ENCODE measurements at places on chromosomes 1 and 21.
A peak's percentile ranks its signal among the peaks of the same experiment; 100 is the strongest.

DNA sequence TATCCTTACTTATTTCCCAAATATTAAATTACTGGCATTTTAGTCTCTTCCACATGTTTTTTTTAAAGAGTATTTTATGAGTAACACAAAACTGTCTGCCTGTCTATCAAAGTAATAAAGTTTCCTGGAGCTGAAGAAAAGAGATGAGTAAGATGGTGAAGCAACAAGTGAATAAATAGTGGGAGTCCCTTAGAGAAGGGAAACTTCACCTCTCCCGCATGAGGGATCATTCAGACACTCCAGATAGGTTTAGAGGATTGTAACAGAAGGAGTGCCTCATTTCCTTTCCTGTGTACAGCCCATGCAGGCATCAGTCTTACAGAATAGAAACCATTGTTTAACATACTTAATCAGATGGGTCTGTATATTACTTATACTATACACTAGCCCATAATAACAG lies 205.7 kb downstream of the USP25 start:
- no peak for DNase-seq

DNA sequence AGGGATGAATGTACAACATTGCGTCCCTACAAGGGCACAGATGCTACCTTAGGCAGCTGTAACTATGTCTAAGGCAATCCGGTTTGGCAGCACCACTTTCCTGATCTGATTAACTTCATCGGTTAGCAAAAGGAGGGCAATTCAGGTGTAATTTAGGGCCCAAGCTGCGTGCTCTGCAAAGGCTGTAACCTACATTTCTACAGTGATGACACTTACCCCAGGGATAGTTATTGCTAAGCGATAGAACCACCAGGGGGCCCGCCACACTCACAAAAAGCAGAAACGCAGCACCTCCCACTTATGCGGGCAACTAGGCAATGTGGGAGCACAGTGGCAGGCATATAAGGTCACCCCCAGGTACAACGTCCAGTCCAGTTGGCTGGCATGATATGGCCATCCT lies 113.5 kb downstream of the GDAP2 start:
- DNase-seq, result peak; percentile 4

DNA sequence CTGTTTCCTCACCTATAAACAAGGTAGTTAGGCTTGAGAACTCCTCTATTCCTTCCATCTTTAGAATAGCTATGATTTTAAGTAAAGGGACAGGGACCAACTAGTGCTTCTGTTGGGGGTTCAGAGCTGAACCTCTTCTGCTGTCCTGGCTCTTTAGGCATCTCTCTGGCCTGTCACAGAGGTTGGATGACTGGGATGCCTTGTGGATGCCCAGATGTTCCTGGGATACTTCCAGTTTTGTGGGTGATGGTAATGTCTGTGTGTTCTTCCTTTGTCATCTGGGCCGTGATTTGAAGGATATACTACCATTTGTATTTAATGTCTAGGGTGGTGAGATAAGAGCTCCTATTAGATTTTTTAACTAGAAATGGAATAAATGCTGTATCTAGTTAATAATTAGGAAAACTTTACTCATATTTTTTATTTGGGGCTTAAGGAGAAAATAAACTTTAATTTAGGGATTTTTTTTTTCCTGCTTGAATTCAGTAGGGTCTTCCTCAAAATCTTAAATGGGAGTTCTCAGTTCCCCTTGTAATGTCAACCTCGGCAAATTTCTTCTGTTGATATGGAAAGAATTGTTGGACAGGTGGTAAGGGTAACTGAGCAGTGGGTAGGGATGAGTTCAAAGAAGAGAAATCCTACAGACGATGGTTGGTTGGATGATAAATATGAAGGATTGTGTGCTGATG lies 47.2 kb downstream of the LAMC1 start:
- DNase-seq, result no peak

DNA sequence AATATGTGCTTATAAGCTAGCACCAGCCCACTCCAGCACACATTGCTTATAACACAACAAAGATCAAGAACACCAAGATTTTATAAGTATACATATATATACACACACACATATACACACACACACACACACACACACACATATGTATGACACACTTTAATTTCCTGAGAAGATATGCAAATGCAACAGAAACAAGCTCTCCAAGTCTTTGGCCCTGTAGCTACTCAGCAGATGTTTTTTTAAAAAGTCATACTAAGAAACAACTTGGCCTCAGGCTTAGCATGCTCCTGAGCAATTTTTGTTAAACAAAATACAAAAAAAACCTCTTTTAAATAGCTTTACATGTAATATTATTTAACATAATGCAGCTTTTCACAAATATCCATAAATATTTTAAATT lies 11.1 kb downstream of the TNFSF18 start:
- no peak for DNase-seq

- no peak for DNase-seq
Observed at GRCh38 chr1:228415221-228415620, 1.4 kb downstream of the TRIM17 start.

- DNase-seq, result no peak
Observed at GRCh38 chr1:175514387-175514953, 228.9 kb downstream of the TNR start.

DNA sequence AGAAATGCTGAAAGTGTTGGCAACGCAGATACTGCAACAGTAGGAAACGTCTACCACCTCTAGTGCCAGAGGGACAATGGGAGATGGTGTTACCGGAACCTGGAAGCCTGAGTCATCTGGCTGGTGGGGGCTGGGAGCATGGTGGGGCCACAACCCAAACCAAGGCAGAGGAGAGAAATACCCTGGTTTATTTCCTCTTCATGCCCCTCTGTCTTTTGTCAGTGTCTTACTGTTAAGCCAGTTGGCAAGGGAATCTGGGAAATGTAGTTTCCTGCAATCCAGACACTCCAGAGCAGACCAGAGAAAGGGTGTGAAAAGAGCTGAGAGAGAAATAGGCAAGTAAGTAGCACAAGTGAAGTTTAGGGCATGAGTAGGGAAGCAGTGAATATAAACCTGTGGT lies 14.8 kb downstream of the DNTTIP2 start:
- DNase-seq, result no peak

DNA sequence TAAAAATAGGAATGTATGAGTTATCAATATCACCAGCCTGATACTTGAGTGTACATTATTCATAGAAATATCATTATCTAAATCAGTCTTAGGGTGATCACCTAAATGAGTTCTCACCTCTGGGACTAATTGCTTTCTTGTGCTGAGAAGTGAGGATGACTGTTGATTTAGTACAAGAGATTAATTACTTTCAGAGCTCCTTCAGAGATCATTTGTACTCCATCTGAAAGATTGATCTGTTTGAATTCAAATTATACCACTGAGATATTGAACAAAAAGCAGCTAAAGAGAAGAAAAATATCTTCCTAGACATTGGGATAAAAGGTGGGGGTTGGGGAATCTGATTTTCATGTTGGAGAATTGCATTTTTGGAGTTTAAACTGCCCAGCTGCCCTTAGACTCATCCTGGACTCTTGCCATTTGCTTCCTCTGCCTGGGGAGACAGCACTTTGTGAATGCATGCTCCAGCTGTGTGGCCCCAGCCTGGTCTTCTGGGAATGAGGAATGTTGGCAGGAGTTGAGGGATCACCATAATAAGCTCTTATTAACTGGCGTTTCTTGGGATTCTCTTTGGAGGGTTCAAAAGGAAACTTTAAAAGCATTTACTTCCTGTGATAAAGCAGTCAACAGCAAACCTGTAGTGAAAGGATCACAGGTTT lies 19.7 kb upstream of the PGBD2 start:
- peak; percentile 23 for DNase-seq

- DNase-seq, result no peak
Observed at GRCh38 chr1:78236716-78237115, 190.9 kb downstream of the GIPC2 start.

DNA sequence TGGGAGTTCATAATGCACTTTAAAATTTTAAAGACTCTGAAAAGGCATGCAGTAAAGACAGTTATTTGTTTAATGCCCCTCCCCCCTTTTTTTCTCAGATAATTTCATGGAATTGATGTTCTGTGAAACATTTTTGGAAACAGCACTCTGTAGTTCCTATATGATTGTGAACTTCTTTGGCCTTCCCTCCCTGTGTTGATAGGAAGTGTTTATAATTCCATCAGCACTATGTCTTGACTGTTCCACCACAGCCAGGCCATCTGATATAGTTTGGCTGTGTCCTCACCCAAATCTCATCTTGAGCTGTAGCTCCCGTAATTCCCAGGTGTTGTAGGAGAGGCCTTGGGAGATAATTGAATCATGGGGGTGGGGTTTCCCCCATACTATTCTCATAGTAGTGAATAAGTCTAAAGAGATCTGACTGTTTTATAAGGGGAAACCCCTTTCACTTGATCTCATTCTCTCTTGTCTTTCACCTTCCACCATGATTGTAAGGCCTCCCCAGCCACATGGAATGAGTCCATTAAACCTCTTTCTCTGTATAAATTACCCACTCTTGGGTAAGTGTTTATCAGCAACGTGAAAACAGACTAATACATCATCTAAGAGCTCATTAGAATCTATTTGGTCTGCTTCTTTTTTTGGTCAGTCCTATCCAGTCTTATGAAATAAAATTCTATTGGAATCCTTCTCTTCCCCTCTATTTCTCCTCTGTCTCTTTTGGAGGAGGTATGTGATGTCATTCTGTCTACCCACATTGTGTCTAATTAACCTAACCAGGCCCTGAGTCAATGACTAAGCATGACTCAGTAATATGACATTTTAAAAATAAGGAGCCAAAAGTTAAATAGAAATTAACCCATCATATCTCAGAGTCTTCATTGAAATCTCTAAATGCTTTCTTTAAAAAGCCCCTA lies 8.9 kb downstream of the CCDC185 start:
- DNase-seq, result peak; percentile 53

GRCh38 chr1:47380699-47381098 lies 35.4 kb upstream of the FOXE3 start:
- DNase-seq, result no peak

DNA sequence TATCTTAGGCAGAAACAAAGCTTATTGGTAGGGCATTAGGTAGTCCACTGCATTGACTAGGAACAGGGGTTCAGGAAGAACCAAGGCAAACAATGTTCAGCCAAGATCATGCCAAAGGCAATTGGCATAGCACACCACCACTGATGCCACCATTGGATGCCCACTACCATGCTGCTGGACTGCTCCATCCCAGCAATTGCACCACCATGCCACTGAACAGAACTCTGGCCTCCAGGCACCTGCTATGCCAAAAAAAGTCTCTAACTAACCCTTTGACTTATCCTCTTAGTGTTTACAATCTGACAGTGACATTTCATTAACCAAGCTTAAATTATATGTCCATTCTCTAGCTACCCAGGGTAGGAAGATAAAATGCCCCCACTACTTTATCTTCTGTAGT lies 509.6 kb upstream of the CAMK1G start:
- DNase-seq, result no peak

GRCh38 chr1:181718034-181718433 lies 234.7 kb downstream of the CACNA1E start:
- DNase-seq, result peak; percentile 64

GRCh38 chr1:180241716-180242544 lies 11.9 kb downstream of the LHX4 start:
- DNase-seq, result no peak

- no peak for DNase-seq
Observed at GRCh38 chr21:45557616-45558043, 15.4 kb upstream of the SLC19A1 start.

DNA sequence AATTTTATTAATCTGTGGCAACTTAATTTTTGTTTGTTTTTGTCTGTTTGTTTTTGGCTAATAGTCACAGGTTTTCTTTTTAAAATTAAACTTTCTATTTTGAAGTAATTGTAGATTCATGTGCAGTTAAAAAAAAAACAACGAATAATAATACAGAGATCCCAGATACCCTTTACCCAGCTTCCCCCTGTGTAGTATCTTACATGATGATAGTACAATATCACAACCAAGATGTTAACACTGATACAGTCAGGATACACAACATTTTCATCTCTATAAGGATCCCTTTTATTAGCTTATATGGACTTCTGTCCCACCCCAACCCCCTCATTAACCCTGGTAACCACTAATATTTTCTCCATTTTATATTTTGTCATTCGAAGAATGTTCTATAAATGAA lies 5.9 kb downstream of the VPS45 start:
- DNase-seq, result no peak

DNA sequence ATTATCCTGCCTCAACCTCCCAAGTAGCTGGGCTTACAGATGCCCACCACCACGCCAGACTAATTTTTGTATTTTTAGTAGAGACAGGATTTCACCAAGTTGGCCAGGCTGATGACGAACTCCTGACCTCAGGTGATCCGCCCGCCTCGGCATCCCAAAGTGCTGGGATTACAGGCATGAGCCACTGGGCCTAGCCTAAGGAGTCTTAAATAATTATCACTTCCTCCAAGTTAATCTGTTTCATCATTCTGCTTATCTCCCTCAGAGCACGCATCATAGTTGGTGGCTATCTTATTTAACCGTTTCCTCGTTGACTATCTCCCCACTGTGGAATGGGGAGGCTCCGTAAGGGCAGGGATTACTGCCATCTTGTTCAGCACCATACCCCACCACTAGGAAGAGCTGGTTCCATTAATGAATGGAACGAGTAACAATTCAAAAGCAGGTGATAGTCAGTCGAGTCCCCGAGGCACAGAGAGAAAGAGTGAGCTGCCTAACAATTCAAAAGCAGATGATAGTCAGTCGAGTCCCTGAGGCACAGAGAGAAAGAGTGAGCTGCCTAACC lies 52.7 kb downstream of the GLUL start:
- peak; percentile 48 for DNase-seq

DNA sequence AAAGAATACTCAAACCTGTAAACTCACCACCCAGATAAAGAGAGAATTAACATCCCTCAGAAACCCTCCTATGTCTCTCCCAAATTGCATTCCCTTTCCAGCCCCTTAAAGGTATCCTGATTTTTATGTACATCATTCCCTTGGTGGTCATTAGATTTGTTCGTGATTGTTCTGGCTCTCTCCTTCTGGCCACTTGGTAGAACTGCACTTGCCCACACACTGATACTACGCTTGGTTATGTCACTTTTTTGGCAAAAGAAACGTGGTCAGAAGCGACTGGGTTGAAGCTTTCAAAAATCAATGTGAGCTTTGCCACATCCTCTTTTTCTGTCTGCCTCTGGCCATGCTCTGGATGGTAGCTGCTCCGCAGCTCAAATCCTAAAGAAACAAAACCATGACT lies 76.3 kb downstream of the KRTAP19-8 start:
- DNase-seq, result no peak

- DNase-seq, result no peak
Observed at GRCh38 chr1:240285540-240285939, 193.9 kb downstream of the FMN2 start.

GRCh38 chr1:225158291-225158690 lies 228.8 kb downstream of the DNAH14 start:
- DNase-seq, result no peak

GRCh38 chr1:245684571-245684970 lies 529.8 kb downstream of the KIF26B start:
- no peak for DNase-seq

DNA sequence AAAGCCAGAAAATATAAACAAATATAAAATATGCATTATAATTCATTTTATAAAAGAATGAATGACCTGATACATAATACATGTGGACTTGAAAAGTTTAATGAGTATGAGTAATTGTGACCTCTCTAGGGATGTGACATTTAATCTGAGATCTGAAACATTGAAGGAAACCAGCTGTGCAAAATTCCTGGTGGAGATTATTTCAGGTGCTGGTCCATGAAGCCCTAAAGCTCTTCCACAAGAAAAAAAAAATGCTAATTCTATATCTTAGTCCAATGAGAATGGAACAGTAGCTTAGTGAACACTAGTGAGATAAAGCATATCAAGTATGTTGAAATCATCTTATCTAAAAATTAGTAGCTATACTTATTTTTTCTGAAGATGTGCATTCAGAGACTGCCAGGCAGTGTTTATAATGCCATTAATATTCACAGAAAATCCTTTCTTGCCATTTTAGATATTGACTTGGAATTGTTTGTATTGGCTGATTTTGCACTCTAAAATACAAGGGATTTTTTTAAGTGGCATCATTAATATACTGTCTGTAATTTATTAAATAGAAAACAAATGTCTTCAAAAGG lies 1485.9 kb downstream of the PLA2G4A start:
- no peak for DNase-seq

Measured in erythroblast (primary cell).